ENCODE measurements at places on chromosomes 6 and 20. TPM values are rescaled to one million over a fixed set of nuclear protein-coding genes. Genes with fewer than 3 reads are reported as not detected.

The CLVS2 gene
- not detected for polyA plus RNA-seq

The DOK5 gene
- polyA plus RNA-seq: 0.15 TPM

The DDO gene
- polyA plus RNA-seq: not detected

The SAMD3 gene
- not detected for polyA plus RNA-seq

The C6orf141 gene
- polyA plus RNA-seq: not detected

The FERMT1 gene
- 0.29 TPM for polyA plus RNA-seq

The GPX5 gene
- not detected for polyA plus RNA-seq

The OPN5 gene
- not detected for polyA plus RNA-seq

The HLA-DRB5 gene
- 90.3 TPM for polyA plus RNA-seq

The CARMIL1 gene
- 17.7 TPM for polyA plus RNA-seq

The ULBP2 gene
- polyA plus RNA-seq: 0.71 TPM

The GATA5 gene
- not detected for polyA plus RNA-seq

The EIF6 gene
- 256 TPM for polyA plus RNA-seq

The TRIM38 gene
- polyA plus RNA-seq: 9.2 TPM

The ETV7 gene
- 1.1 TPM for polyA plus RNA-seq

The MCHR2 gene
- not detected for polyA plus RNA-seq
